ENCODE measurements at places on chromosomes 12 and 14.

GRCh38 chr12:57853864-57854556 is 7.5 kb upstream of the CTDSP2 start:
- no peak for DNase-seq

DNA sequence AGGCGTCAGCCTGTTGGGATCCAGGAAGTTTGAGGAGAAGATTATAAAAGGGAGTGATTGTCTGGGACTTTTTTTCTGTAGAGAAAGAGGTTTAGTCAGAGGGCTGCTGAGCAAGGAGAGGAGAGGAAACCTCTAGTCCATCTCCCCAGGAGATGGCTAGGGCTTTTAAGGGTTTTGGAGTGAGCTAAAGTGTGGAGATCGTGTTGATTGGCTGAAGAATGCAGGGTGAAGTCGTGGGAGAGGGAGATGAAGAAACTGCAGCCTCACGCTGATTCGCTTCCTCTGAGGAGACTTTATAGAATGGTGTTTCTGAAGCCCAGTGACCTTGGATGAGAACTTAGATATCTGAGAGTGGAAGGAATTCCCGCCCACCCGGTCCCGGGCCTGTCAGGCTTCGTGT is 193.7 kb upstream of the PWP1 start:
- no peak for DNase-seq

GRCh38 chr12:97292588-97292987 is 170.0 kb upstream of the RMST start:
- no peak for DNase-seq

- DNase-seq = peak; percentile 92
Observed at GRCh38 chr12:108633534-108634248, at the start of gene SELPLG. TSS of gene SELPLG (minus strand) at chr12:108633894. CDS start at chr12:108624307, 9,587 bp downstream.

DNA sequence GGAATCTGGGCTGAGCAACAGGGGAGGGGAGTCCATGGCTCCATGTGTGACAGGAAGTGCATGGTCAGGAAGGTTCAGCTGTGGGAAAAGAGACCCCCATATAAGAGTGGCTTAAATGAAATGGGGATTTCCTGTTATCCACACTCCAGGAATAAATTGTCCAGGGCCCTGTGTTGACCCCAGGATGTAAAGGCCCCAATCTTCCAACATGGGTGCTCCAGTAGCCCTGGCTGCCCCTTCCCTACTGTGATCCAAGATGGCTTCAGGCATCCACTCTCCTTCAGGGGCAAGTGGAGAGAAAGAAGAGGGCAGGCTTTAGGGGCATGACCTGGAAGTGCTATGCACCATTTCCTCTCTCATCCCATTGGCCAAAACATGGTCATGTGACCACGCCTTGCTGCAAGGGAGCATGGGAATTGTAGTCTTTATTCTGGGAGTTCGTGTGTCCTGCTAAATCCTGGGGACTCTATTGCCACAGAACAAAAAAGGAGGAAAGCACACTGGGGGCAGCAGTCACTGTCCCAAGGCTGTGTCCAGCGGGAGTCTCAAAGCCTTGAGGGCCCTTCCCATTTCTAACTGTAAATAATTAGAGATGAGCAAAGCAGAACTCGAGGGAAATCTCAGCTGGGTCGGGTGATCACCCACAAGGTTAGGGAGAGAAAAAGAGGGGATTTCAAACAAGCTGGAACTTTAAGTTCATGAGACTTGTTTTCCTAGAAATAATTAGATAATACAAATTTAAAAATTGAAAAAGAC is 289.2 kb downstream of the ADGRD1 start:
- no peak for DNase-seq

- DNase-seq = no peak
Observed at GRCh38 chr14:78403278-78403815, 233.2 kb downstream of the NRXN3 start.

DNA sequence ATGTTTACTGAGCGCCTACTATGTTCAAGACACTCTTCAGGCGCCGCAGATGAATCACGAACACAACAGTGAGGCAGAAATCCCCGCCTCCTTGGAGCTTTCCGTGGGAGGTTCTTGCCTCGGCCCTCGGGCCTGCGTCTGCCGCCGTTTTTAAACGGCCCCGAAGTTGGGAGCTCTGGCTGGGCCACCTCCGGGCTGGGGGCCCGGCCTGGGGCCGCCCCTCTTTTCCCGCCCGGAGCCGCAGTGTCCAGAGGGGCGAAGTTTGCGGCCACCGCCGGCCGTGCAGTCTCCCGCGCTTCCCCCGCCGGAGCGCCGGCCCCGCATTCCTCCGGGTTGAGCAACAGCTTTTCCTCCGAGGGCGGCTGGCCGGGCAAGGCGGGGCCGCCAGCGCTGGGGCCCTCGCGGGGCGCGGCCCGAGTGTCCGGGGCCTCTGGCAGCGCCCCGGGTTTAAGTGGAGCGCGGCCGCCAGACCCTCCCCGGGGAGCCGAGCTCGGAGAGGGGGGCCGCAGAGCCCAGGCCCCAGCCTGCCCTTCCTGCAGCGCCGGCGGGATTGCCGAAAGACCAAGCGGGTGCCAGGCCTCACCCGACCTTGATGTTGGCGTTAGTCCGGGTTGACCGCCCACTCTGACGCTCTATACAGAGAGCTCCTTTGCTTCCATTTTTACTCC is 18.7 kb upstream of the CTDSP2 start:
- DNase-seq = no peak

GRCh38 chr14:34302654-34303053 is 159.4 kb downstream of the SPTSSA start:
- DNase-seq = no peak

GRCh38 chr12:121470751-121471150 is 70.8 kb downstream of the RNF34 start:
- no peak for DNase-seq

GRCh38 chr12:106586278-106586802 is 3.5 kb downstream of the RFX4 start:
- DNase-seq = no peak

GRCh38 chr12:76183459-76184186 is 99.1 kb upstream of the NAP1L1 start:
- DNase-seq = no peak

- no peak for DNase-seq
Observed at GRCh38 chr14:63840981-63841380, 11.8 kb upstream of the SYNE2 start.

GRCh38 chr14:92684801-92685560 is 63.4 kb downstream of the LGMN start:
- DNase-seq = no peak

DNA sequence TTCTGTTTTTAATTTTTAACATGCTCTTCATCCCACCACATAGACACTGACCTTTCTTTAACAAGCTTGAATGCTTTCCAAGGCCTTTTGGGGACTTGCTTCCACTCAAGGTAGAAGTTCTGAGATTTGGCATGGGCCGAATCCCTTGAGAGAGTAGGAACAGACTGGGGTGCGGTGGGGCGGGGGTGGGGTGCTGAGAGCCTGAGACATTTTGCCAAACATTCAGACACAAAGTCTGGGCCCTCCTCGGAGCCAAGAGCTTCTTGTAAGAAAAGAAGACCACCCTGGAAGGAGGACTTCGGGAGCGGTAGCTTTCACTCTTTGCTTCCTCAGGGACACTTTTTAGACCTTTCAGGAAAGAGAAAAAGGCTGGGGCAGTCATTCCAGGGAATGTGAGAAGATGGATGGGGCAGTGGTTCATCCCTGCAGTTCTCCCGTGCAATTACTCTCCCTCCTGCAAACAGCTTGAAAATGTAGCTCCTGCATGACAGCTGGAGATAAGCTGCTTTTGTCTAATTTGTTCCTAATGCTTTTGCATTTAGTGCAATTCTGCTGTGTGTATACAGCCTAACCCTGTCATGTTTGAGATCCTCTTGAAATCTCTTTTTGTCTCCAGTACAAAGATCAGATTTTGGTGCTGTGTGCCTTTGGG is 16.3 kb upstream of the MYO1H start:
- no peak for DNase-seq

GRCh38 chr14:52244997-52245396 is 22.5 kb upstream of the PTGDR start:
- no peak for DNase-seq

DNA sequence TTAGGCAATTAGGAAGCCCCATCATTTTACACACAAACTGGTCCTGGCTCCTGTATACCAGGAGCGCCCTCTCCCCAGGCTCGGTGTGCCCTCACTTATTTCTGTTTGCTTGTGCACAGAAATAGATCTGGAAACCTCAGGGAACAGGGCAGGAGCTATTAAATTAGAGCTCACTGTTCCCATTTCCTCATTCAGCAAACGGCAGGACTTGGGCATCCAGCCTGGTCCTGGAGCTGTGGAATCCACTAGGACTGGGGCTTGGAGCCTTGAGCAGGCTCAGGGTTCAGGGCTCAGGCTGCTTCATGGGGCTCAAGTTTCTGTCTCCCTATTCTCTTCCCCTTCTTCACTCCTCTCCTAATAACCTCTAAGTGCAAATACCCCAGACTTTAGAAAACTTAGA is 91.3 kb downstream of the VCPKMT start:
- DNase-seq = no peak

DNA sequence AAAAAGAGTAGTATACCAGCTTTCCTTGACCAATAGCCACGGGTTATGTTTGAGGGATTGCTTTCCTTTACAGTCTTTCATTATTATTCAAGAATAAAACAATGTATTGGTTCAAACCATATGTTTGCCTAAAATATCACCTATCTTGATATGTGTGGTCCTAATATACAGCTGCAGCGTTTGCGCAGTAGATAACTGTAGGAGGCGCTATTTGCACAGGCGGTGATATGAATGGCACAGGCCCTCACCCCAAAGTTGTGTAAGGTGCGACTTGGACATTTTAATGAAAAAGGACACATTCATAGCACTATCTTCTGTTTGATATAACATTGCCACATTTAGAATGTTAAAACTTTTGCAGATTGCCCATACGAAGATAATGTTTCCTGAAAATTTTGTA is 298.4 kb downstream of the TRHDE start:
- DNase-seq = no peak

- no peak for DNase-seq
Observed at GRCh38 chr12:52132754-52133161, 53.3 kb downstream of the SMIM41 start.

GRCh38 chr14:105256292-105256960 is 8.1 kb downstream of the BTBD6 start:
- DNase-seq = no peak

DNA sequence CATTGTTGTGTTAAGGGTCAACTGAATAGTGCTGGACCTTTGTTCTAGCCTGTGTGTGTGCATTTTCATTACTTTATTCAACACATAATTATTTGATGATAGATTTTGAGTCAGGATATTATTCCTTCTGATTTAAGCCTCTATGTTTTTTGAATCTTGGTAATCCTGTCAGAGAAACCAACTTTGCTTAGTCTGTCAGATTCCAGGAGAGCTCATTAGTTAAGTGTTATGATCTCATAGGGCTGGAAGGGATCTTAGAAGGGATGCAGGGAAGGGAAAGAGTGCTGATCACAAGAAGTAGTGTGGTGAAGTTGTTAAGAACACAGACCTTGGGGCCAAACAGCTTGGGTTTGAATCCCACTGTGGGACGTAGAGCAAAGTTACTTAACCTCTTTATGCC is 52.9 kb downstream of the SCN8A start:
- no peak for DNase-seq

- no peak for DNase-seq
Observed at GRCh38 chr14:65432361-65432948, 19.9 kb downstream of the FUT8 start.

GRCh38 chr14:50758945-50759344 is 72.0 kb downstream of the NIN start:
- no peak for DNase-seq

DNA sequence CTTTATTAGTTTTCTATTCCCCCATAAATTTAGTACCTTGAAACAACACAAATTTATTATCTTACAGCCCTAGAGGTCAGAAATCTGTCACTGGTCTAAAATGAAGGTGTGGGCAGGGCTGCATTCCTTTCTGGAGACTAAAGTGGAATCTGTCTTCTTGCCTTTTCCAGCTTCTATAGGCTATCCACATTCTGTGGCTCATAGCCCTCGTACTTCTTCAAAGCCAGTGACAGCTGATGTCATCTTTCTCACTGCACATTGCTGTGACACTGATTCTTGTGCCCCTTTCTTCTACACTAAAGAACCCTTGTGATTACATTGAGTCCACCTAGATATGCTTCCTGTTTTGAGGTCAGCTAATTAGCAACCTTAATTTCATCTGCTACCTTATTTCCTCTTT is 23.2 kb upstream of the DCN start:
- no peak for DNase-seq

GRCh38 chr12:24360057-24360456 is 410.6 kb upstream of the SOX5 start:
- no peak for DNase-seq

- no peak for DNase-seq
Observed at GRCh38 chr12:62758216-62758615, 176.7 kb downstream of the PPM1H start.

- no peak for DNase-seq
Observed at GRCh38 chr14:35078082-35078481, 32.0 kb downstream of the FAM177A1 start.

DNA sequence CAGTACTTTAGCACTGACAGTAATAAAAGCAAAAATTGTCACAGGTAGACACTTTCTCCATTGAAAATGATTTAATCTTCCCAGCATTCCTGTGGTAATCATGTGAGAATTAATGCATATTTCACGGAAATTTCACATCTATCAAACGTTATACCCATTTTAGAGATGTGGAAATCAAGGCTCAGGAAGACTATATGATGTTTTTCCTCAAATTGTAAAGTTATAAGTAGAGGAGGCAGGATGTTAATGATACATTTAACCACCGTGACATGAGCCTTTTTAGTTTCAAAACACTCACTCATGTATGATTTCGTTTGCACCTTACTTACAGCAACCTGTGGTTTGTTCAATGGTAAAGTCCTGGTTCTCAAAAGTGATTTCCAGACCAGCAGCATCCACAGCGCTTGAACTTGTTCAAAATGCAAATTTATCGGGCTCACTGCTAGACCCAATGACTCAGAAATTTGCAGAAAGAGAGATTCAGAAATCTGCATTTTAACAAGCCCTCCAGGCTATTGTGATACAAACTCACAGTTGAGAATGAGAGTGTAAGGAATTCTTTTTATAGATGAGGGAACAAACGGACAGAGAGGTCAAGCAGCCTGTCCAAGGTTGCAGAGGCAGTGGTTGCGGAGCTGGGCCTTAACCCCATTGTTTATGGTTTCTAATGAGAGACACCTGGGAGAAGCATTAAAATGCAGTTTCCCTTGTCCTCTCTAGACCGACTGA is 654.8 kb upstream of the TBX3 start:
- DNase-seq = no peak

DNA sequence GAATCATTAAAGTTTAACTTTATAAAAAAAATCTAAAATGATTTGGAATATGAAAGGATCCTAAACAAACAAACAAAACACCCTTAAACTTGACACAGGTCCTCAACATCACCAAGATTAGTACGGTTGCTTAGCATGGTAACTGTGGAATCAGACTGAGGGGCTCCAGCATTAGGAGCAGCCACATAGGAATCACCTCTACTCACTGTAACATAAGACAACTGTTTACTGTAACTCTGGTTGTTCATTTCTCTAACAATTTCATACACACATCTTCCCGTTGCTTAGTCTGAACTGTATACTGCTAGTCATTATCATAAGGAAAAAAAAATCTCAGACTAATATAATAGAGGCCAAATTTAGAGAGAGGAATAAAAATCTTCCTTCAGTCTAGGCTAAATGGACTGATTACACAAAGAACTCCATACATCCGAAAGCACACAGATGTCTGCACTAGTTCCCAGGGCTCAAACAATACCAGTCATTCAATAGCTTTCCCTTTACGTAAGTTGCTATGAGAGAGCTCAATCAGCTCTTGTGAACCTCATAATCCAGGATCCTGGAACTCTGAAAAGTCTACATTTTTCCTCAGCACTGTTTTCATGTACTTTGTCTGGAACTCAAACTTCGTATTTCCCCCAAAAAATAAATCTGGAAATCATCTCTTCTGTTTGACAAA is 26.0 kb downstream of the LRP6 start:
- DNase-seq = no peak
